ENCODE measurements at places on chromosomes 7 and 10.

GRCh38 chr10:120456626-120457430 lies at the start of gene PLPP4:
TSS of gene PLPP4 (plus strand) at chr10:120457227. CDS start at chr10:120457306, 79 bp downstream.
- DNase-seq: no peak

GRCh38 chr10:126781450-126782216 lies 111.1 kb upstream of the C10orf90 start:
- DNase-seq: no peak

GRCh38 chr10:51246156-51246555 lies 171.9 kb downstream of the PRKG1 start:
- no peak for DNase-seq

DNA sequence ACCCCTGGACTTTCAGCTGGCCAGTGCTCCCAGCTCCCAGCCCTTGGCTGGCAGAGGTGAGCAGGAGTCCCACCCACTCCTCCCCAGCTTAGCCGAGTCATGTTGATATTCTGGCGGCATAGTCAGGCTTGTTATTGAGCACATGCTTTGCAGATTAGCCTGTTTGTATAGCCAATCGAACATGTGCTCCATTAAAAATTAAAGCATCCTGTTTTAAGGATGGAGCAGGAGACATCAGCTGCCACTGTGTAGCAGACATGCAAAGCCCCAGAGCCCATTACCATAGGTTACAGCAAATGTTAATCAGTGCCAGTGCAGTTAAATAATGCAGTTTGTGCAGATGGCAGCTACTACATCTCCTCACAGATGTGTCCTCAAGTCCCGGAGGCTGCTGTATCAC lies 574.6 kb upstream of the GALNT17 start:
- DNase-seq: no peak

GRCh38 chr10:125023255-125023654 lies 81.3 kb downstream of the ZRANB1 start:
- no peak for DNase-seq

- DNase-seq: no peak
Observed at GRCh38 chr10:88428442-88428841, 154.7 kb downstream of the RNLS start.

DNA sequence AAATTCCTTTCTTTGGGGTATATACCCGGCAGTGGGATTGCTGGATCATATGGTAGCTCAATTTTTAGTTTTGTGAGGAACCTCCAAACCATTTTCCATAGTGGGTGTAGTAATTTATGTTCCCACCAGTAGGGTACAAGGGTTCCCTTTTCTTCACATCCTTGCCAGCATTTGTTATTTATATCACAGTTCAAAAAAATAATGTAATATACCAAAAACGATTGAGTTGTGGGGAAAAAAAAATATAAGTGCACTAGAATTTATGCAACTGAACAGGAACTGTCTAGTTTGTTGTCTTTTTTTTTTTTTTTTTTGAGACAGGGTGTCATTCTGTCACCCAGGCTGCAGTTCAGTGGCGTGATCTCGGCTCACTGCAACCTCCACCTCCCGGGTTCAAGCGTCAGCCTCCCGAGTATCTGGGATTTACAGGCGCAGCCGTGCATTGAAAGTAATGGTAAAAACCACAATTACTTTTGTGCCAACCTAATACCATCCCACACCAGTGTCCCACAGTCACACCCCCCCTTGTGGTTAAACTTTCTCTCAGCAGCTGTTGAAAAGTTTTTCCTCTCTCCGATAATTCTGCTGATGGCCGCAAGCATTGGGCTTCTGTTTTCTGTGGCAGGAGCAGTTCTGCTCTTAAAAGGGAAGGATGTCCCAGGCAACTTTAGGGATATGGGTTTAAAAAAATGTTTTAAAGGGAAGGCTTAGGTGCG lies 6.8 kb upstream of the LAT2 start:
- no peak for DNase-seq

Measured in activated T-helper 1 cell treated with anti-CD3 and anti-CD28 coated beads, Interleukin-2, amount 50 U/mL, for 16 hours (primary cell).